Stimulated activated CD8-positive, alpha-beta memory T cell treated with anti-CD3 and anti-CD28 coated beads, Interleukin-4, amount 100 ng/mL, for 1 hour (primary cell): ENCODE measurements at places on chromosomes 3 and 15.

DNA sequence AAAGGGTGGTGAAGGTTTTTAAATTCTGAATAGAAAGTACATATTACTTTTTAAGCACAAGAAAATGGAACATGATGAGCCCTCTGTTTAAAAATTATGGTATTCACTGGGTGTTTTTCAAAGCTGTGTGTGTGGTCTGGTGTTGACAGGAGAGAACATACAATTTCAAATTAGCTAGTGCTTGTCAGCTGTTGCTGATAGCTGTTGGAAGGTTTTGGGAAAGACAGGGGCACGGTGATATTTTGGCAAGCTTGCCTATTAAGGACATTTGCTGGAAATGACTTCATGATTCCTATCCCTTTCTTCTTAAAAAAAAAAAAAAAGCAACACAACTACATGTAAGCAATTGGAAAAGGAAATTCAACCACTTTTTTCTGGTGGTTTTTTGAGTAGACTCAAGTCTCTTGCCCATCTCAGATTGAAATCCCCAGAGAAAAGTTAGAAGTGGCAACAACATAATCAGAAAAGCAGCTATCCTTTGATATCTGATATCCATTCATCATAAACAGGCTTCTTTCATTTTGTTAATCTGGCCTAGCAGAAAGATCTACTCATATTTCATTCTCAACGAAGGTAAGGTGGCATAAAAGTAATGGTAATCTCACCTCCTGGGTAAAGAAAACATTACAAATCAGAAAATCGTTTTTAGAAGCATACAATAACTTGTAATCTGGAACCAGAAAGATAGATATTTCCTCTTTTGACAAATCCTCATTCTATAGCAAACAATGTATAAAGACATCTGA is 130.0 kb downstream of the RBMS3 start:
- no peak for DNase-seq

GRCh38 chr3:172138193-172138537 is 98.8 kb downstream of the FNDC3B start:
- no peak for DNase-seq

DNA sequence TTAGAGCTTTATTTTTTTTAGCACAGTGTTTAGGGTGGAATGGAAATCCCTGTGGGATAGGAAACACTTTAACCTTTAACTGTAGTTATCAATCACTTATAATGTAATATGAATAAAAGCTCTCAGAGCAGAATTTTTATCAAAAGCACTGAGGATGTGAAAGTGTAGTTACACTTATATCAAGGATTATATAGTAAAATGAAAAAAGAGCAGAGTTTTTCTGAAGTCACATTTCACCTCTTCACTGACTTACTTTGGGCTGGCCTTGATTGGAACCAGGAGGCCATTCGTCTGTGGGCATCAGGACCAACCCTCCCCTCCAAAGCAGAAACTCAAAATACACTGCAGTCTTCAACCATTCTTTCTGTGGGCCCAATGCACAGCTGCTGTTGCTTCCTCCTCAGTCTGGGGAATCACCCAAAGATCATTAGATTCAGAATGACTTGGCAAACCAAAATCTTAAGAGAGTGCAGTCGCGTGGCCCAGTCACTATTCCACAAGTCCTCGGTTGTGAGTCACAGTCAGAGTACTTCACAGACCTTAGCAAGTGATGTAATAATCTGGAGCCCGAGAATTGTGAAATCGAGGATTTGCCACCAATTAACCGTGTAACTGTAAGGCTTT is 132.6 kb upstream of the COL8A1 start:
- no peak for DNase-seq

DNA sequence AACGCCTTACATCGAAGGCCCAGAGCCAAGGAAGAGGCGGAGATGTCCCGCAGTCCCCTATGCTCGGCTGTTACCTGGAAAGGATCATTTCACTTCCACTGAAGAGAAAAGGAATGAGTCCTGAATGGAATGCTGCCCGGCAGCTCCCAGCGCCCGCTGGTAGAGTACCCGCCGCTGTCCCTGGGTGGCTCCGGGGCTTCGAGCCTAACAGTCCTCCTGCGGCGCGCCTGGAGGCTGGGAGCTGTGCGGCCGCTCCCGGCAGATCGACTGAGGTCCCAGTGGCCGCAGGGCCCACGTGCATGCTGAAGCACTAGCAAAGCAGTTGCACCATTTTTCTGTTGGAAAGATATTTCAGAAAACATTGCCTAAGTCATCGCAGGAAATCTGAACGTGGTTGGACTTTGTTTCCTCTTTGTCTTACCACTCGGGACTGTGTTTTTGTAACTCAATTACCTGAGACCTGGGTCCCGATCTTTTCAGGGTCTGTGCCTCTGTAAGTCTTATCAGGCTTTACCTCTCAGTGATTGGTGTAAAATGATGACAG is 984 bp downstream of the RNU6-1 start:
- no peak for DNase-seq

GRCh38 chr3:186366206-186366605 is 4.2 kb upstream of the DGKG start:
- DNase-seq, result no peak

DNA sequence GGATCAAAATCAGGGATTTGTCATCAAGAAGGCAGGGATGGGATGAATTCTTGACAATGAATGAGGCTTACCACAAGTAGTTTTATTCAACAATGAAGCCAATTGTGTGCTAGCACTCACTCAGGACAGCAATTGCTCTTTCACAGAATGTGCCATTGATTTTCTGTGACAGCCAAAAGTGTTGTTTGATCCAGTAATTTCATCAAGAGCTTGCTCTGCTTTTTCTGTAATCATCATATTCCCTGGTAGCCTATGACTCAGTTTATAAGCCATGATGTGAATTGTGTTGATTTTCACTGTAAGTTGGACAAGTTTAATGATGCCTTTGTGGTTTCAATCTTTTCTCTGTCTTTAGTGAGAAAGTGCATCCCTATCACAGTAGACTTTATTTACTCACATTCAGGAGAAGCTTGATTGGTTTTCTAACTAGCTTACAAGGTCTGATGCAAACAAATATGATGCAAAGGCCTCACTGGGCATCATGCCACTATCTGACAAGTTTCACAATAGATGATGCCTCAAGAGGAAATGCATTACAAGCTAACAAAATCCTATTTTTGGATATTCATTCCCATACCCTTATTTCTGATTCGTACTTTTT is 13.6 kb upstream of the CSRNP1 start:
- DNase-seq, result no peak

DNA sequence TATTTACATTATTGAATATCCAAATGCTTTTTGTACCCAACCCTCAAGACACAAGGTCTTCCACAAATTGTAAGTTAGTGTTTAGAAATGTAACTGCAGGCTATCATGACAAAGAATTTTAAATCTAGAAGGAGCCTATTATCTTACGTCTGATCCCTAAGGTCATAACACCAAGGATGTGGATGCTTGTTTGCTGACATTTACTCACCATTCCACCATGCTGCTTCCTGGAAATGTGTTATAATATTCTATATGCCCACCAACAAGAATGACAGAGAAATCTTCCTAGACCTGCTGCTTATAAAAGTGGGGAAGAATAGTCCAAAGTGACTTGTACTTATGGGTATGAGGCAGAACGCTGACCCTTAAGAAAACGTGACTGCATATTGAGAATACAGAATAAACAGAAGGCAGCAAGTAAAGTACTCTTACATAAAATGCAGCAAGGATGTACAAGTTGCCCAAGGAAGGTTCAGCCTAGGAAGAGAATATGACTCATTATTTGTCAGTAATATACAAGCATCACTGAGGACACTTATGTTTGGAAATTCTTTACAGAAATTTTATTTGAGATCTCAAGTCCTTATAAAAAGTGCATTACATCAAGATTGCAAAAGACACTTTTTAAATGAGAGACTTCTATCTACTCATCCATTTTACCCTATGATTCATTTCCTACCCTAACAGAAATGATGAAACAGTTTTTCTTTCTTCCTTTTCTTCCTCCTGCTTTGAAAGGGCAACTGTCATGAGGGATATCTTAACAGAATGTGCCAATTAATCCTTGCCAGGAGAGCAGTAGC is 59.6 kb downstream of the ESYT3 start:
- DNase-seq, result no peak

DNA sequence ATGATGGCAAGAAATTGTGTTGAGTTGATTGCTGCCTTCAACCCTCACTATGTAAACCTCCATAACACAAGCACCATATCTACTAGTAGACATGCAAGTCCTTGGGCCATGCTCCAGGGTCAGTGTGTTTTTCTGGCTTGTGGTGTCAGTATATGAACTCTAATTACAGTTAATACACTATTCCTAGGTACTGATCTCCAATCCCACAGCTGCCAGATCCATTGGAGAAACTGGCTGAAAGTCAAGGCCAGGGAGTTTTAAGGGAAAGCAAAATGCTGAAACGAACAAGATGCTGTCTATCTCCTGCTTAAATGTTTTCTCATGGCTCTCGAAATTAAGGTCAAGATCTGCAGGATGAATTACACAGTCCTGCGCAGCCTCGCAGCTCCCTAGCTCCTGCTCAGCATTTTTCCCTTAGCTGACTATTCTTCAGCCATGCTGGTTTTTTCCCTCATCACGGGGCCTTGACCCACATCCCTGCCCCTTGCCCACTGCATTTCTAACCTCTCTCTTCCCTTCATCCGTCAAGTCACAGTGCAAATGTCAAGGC is 425.0 kb upstream of the ADAMTS9 start:
- no peak for DNase-seq

DNA sequence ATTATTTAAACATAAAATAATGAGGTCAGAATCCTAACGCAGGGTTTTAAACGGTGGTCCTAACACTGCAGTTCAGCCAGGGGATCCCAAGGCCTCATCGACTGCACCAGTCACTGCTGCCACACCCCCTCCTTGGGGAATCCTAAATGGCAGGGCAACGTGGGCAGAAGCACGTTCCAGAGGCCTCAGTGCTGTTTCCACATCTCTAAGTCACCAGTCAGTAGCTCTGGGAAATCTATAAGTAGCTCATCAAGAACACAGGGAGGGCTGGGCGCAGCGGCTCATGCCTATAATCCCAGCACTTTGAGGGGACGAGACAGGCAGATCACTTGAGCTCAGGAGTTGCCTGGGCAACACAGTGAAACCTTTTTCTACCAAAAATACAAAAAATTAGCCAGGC is 47.5 kb downstream of the PRTG start:
- DNase-seq, result no peak

GRCh38 chr3:179450901-179451264 is 387 bp downstream of the GNB4 start:
- no peak for DNase-seq

GRCh38 chr3:186298876-186299275 is 63.2 kb downstream of the DGKG start:
- DNase-seq, result no peak

- no peak for DNase-seq
Measured at GRCh38 chr15:38229705-38230310, 22.8 kb upstream of the SPRED1 start.

- DNase-seq, result no peak
Measured at GRCh38 chr3:131804565-131805133, 230.2 kb downstream of the CPNE4 start.

DNA sequence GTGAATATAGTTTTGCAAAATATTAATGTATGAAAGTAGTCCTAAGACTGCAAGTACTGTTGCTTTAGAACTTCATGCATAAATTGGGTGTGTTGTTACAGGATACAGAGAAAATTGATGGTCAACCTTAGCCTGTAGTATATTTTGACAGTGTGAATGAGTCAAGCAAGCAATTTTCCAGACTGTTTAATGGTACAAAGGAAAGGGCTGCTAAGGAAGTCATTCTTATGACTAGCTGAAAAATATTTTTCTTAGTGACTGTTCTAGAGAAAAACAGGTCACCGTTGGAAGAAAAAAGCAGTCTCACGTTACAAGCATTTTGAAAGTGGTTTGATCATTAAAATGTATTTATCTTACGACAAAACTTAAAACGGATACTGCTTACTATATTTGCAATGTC is 49.2 kb downstream of the MBNL1 start:
- no peak for DNase-seq

GRCh38 chr15:87873516-87873915 is 383.0 kb downstream of the NTRK3 start:
- DNase-seq, result no peak

- DNase-seq, result no peak
Measured at GRCh38 chr15:96629511-96629910, 299.0 kb downstream of the NR2F2 start.

DNA sequence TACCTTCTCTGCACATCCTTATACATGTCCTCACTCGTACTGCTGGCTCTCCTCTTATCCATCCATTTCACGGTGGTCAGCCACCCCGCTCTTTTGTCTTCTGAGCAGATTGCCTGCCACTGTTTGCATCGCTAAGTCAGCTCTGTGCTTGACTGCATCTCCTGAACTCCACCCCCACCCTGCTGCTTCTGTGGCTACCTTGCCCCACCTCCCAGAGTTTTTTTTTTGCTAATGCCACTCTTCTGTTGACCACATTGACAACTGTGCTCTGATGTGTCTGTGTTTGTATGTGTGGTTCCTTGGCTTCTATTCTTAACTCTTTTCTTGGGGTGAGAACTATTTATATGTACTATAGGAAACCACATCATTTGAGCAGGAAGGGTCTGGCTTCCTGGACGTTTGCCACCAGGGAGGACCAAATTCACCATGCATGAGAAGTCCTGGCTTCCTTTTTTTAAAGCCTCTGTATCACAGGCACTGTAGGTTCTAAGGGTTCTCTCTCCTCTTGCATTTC is 12.8 kb upstream of the MTMR10 start:
- no peak for DNase-seq

GRCh38 chr15:75943713-75944215 is 40.1 kb downstream of the FBXO22 start:
- DNase-seq, result no peak

DNA sequence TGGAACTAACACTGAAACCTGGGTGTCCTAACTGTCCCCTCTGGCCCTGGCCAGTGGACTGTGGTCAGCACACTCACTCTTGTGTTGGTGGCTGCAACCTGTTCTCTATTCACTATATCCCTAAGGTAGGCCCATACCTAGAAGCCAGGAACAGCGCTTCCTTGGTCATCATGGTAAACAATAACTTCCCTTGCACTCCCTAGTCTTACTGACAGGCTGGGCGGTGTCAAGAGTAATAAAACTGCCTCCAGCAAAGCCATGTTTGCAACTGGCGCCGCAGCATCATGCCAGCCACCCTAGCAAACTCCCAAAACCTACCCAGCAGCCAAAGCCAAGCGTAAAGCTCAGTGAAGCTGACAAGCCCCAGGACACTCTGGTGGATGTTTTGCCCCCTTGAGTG is 63.1 kb upstream of the TSEN2 start:
- DNase-seq, result no peak

GRCh38 chr3:129425213-129425612 is 3.2 kb downstream of the EFCAB12 start:
- DNase-seq, result no peak

DNA sequence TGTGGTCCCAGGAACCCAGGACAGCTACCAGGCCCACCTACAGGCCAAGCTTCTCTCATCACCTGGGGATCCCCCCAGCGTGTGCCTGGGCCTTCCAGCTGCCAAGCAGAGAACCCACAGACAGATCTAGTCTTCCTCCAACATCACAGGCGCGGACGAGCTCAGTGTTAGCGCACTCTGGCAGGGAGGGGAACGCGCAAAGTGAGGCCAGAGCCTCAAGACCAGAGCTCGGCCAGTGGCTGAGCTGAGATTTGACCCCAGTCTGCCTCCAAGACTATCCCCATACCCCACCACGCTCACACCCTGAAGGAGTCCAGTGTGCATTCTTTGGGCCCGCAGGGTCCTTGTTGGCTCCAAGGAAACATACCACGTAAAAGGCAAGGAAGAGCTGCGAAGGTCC is 5.1 kb downstream of the MFGE8 start:
- DNase-seq, result no peak

- DNase-seq, result no peak
Measured at GRCh38 chr3:120396469-120396868, 47.3 kb upstream of the LRRC58 start.

- no peak for DNase-seq
Measured at GRCh38 chr3:52246728-52247408, 1.3 kb downstream of the PPM1M start.
